Activated T-helper 1 cell treated with anti-CD3 and anti-CD28 coated beads, Interleukin-2, amount 50 U/mL, for 16 hours (primary cell): ENCODE measurements at places on chromosomes 7 and 10.

- DNase-seq: no peak
Observed at GRCh38 chr10:126209451-126209850, 178.8 kb downstream of the ADAM12 start.

DNA sequence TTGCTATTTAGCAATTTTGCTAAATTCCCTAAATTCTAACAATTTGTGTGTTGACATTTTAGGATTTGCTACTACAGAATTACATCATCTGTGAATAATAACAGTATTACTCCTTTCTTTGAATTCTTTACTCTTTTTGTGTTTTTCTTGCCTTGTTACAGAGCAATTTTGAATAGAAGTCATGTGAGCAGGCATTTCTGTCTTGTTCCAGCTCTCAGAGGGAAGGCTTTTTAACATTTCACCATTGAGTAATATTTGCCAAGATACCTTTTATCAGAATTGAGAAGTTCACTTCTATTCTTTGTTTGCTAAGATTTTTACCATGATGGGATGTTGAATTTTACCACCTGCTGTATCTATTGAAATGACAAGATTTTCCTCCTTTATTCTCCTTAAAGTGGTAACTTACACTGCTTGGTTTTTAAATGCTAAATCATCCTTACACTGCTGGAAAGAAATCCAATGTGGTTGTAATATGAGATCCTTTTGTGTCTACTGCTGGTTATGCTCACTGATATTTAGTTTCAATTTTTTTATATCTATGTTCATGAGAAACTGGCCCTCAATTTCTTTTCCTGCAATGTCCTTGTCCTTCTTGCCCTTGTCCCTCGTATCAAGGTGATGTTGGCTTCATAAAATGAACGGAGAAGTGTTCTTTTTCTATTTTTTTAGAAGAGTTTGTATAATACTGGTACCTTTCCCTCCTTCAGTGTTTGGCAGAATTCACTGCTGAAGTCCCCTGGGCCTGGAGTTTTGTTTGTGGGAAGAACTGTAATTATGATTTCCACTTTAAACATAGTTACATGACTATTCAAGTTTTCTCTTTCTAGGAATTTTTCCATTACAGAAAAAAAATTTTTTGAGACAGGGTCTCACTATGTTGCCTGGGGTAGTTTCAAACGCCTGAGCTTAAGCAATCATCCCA lies 50.3 kb upstream of the ATP6V0A4 start:
- no peak for DNase-seq

GRCh38 chr7:50121286-50121685 lies 28.2 kb upstream of the ZPBP start:
- no peak for DNase-seq

DNA sequence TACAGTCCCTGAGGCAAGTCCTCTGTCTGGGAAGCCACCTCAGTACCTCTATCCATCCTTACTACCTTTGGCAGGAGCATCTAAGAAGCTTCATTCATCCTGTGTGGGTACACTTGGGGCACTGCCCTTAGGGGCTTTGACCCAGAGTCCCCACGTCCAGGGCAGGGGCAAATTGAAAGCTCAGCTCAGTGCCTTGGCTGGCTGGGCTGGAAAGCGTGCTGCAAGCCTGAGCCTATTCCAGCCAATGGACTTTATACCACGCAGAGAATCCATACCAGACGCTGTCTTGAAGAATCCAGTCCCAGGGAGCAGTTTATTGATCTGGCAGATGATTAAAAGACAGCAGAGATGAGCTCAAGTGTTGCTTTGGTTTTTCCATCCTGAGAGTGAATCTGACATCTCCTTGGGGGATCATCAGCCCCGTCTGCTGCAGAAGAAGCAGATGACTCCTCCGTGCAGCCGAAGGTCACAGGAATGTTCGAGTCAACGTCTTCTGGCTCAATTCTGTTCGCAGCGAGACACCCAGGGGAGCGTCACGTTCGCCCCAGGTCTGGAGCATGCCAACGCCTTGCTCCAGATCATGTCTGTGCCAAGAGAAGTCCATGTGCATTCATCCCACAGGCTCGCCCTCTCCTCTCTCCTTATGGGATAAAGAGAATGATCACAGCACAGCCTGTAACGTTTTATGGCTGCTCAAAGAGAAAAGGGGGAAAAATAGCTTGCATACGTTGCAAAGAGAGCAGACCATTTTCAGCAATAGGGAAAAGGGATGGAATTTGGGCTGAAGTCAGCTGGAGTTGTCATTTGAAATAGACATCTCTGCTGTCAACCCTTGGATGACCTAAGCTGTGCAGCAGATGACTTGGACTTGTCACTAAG lies 35.8 kb upstream of the LYZL1 start:
- no peak for DNase-seq

DNA sequence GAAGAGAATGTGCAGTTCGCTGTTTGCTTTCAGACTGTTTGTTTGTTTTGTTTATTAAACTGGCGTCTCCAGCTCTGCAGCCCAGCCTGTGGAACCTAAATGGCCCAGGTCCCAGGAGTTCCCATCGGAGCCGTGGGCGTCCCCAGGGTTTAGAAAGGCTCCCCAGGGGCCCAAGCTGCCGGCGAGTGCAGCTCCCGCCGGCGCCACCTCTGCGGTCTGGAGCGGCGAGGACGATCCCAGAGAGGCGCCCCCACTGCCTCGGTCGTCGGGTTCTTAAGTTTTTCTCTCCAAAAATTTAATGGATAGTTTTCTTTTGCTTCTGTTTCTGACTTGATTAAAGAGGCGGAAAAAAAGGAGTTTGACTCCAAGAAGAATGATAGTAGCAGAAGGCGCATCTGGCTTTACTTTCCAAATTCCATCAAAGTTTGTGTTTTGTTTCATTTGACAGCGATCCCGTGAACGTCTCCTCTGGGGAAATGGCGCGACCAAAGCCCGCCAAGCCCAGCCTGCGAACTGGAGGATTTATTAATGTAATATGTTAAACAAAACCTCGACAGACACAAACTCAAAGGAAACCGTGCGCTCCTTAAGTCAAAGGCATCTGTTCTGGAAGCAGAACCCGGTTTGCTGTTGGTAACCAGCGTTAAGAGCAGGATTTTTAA lies 718 bp upstream of the FZD1 start:
- no peak for DNase-seq

DNA sequence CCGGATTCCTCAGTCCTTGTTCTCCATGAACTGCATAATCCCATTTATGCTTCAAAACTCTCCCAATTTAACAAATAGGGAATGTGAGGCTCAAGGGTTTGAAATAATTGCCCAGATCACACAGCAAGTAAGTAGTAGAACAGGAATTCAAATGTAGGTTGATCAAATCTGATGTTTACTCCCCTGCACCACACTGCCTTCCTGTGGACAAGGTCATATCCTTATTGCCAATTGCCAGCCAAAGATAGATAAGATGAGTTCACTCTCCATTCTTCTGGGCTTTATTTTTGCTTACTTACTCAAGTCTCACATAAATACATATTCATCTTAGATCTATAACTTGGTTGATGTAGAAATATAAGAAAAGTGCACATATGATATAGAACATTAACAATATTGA lies 435.2 kb upstream of the ETV1 start:
- no peak for DNase-seq

GRCh38 chr10:15262036-15262713 lies 93.7 kb upstream of the NMT2 start:
- DNase-seq: no peak

DNA sequence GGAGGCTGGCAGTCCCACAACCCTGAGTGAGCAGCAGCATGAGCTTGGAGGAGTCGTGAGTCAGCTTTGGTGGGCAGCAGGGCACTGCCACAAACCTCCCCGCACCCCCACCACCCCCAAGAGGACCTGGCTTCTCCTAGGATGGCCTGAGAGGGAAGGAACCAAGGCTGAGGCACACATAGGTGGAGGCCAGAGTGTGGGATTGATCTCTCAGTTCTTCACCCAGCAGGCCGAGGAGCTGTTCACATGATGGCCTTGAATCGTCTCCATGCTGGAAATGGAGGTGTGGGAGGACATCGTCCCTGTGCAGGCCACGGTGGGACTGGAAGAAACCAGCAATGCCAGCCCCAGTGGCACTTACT lies 17.4 kb upstream of the GDF10 start:
- DNase-seq: no peak

GRCh38 chr7:108178398-108178797 lies 48.2 kb upstream of the LAMB4 start:
- DNase-seq: no peak

GRCh38 chr7:69803699-69804516 lies 205.6 kb downstream of the AUTS2 start:
- DNase-seq: no peak

GRCh38 chr7:129786825-129787563 lies 165.8 kb downstream of the UBE2H start:
- DNase-seq: no peak

GRCh38 chr7:92837000-92837749 lies 802 bp upstream of the CDK6 start:
- DNase-seq: no peak

DNA sequence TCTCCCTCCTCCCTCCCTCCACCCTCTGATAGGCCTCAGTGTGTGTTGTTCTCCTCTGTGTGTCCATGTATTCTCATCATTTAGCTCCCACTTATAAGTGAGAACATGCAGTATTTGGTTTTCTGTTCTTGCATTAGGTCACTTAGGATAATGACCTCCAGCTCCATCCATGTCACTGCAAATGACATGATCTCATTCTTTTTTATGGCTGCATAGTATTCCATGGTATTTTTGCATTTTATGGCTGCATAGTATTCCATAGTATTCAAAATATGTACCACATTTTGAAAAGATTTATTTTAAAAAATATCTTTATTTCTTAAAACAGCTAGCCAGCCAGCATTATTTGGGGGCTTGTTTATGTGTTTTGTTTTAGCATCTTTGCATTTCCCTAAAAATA lies 275.6 kb downstream of the SFMBT2 start:
- DNase-seq: no peak

DNA sequence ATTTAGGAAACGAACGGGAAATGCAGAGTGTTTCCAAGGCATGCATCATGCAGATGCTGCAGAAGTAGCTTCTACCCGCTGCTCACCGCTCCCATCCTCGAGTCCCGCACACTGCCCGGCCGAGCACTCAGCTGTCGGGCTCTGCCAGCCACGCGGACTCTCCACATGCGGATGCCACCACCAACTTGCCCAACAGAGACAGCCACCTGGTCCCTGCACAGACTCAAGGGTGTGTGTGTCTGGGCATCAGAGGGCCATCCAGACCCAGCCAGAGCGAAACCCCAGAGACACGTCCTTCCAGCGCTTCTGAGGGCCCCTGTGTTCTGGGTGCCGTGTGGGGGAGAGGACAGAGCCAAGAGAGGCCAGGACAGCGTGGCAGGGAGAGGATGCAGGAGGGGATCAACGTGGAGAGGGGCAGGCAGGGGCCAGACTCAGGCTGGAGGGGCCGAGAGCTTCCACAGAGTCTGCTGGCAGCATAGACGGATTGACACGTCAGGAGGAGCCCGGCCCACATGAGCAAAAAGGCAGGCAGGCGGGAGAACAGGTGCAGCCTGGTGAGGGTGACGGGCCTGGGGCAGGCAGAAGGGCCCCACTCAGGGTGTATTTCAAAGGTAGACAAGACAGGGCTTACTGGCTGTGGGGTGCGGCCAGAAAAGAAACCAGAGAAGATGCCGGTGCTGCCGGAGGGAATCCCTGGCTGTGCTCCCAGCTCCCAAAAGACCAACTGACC lies 18.3 kb downstream of the GPER1 start:
- DNase-seq: no peak

DNA sequence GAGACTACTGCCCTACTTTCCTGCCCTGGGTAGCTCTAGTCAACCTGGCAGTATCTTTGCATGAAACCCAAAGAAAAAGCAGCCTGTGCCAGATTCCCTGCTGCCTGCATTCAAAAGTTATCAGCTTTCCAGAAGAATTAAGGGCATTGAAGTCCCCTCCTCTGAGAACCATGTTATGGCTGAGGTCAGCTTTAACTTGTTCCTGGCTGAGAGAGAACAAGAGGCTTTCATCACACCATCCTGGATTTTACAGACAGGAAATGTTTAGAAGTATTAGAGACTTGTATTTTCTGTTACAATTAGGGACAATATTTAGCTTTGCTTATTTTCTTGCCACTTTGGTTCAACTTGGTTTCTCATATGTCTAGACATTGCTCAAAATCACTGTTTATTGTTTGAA lies 238.8 kb downstream of the ARL4A start:
- DNase-seq: no peak

- no peak for DNase-seq
Observed at GRCh38 chr7:144854839-144855424, 19.1 kb upstream of the TPK1 start.

DNA sequence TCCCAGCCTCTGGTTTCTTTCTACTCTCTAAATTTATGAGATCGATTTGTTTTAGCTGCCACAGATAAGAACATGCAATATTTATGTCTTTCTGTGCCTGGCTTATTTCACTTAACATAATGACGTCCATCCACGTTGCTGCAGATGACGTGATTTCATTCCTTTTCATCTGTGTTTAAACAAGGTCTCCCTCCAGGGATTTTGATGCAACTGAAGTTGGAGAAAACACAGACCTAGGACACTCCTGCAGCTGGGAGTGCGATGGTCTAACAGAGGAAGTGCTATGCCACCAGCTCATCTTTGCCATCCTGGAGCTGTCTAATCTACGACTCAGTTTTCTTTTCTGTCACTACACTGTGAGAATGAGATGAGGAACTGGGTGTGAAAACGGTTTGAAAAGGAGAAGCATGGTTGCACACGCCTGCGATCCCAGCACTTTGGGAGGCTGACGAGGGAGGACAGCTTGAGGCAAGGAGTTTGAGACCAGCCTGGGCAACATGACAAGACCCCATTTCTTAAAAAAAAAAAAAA lies 1.5 kb upstream of the KCTD7 start:
- no peak for DNase-seq

DNA sequence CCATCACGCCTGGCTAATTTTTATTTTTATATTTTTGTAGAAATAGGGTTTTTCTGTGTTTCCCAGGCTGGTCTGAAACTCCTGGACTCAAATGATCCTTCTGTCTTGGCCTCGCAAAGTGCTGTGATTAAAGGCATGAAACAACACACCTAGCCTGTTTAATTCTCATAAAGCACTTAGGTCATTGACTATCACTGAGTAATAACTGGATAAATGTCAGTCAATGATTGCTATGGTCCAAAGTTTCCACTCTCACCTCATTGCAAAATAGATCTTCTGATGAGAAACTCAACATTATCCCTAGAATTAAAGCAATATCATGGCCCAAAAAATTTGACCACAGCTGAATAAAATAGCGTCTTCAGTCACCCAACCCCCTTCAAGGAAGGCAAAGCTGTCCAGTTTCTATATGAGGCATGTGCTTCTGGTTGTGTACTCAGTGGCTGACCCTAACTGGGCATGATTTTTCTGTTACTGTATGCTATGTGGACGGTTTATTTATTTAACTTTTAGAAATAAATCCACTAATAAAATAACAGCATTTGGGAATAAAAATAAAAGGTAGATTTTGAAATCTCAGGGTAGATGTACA lies 86.5 kb upstream of the LRRN3 start:
- DNase-seq: no peak

DNA sequence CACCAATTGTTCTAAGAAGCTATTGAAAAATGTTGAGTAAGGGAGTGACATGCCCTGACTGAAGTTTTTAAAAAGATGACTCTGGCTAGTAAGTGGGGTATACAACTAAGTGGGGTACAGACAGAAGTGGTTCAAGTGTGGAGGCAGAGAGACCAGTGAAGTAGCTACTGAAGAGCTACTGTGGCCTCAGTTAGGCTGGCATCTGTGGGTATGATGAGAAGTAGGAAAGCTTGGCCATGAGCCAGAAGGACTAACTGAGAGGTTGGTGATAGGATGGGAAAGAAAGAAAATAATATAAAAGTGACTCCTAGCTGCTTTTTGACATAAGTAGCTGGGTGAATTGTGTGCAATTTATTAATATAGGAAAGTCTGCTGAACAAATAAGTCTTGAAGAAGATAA lies 176.6 kb downstream of the SEMA3D start:
- DNase-seq: no peak
